ENCODE measurements at places on chromosomes 12 and 14.

DNA sequence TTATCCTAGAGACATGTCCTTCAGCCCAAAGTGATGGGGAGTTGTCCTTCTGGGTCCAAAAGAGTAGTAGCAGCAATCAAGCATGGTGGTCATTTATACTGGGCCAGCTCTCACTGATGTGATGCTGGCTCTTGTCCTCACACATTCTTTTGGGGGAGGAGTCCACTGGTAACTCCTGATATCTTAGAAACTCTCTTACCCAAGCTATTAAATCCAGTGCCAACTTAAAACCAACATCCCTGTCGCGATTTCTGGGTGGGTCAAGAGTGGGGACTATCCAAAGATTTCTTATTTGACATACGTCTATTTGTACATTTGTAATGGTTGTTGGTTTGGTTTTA is 24.6 kb downstream of the DDX47 start:
- DNase-seq = no peak

DNA sequence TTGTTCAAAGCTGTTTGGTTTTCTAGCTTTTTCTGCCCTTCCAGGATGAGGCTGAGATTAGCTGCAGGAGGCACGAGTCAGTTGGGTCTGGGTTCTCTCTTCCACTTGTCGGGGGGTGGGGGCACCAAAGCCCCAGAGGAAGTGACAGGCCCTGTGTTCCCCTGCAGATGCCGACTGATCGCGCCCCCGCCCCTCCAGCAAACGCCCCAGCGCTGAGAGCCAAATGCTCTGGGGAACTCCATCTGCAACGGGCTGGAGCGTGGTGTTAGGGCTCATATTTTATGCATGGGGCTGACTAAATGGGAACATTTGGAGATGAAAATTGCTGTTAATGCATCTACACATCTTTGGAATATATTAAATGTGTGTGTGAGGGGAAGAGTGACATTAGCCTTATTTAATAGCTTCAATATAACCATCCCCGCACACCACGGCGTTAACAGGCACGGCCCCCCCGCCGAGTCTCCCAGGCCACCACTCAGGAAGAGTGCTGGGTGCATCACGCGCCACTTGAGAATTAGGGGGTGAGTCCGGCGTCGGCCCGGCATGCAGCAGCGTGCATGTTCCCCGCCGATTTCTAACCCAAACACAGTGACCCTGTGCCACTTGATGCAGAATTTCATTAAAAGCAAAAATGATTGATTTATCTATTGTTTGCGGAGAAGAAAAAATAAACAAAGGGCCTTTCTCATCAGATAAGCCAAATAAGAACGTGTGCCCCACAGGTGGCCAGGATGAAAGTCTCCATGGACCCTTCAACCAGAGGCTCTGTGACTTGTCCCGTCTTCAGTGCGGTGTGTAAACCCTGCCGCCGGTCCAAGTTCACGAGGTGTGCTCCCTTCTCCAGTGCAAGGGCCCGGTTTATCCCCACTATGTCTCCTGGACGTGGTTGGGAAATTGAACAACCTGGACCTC is 165.0 kb upstream of the RTL1 start:
- DNase-seq = no peak

DNA sequence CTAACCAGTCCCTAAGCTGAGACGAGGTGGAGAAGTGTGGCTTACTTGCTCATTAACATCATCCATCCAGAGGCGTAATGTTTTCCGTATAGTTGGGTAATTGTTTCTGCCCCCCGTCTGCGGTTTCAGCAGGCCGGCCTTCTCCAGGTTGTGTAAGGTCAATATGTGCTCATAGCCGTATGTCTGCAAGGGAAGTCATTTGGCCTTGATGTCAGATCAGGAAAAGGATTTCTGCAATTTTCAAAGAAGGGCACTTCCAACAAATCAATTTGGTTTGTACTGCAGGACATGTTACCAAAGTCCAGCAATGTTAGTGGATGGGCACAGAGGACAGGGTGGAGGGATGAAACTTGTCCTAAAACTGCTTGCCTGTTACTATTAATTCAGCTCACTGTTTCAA is 9.9 kb upstream of the DIABLO start:
- DNase-seq = no peak

DNA sequence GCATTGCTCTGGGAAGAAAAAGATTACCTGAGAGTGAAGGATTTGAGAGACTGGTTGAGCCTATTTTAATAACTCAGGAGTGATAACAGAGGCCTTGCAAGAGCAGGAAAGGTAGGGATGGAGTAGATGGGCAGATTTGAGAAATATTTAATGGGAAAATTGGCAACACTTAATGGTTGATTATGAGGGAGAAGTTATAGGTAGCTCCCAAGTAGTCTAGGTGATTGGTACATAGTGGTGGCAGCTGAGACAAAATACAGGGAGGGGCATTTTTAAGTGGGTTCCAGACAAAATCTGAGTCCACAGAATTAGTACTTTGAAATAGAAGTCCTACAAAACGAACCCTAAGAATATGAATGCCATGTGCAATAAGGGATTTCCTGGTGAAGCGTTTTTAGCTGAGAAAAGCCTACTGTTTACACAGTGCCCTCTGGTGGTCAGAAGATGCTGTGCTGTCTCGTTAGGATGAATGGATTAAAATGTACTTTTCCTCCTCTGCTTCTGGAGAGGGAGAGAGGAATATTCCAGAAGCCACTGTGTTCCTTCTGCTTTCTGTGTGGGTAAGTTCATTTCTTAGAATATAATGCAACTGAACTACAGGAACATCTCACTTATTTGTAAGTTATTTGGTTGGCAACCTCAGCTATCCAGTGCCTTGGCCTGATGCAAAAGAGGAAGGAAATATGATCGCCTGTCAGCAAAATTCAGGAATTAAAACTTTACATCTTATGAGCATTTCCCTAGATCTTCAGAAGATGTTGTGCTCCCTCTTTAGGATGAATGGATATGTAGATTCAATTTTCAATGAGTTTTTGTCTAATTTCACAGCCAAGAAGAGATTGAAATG is 6.5 kb downstream of the ZBTB1 start:
- no peak for DNase-seq

DNA sequence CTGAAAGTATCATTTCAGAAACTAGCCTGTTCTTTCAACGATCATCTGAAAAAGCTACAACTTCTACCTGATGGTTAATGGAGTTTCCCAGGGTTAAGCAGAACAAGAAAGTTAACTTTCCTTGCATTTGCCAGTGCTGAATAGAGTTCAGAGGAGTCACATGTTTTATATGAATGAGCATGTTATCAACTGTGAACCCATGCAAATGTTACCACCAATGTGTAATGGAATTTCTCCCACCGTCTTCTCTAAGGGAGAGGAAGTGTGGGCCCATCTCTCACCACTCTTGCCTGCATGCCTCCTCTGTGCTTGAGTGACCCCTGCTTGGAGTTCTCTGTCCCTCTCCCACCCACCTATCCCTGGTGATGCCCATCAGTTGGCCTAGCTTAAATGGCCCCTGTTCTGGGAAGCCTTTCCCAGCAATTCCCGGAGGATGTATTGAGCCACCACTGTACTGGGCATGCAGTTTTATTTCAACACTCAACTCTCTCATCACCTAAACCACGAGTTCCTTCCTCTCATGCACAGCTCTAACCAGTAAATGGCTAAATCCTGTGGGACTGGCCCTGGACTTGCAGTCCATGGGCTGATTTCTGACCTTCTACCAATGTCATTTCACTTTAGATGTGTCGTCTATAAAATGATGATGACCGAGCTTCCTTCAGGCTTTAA is 159.8 kb downstream of the RPAP3 start:
- DNase-seq = no peak

GRCh38 chr14:69559581-69560011 is 15.1 kb downstream of the CCDC177 start:
- DNase-seq = peak; percentile 23

DNA sequence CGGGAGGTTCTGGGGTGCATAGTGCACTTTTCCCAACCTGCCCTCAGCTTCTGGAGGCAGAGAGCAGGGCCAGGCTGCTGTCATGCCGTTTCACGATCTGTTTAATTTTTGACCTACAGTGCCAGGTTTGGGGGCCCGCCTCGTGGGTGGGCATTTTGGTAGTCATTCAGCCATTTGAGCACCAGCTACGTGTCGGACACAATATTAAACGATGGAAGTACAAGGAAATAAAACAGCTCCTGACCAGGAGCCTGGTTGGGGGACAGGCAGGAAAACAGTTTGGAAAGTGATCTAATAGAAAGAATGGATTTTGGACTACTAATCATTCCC is 708 bp downstream of the FNTB start:
- no peak for DNase-seq

DNA sequence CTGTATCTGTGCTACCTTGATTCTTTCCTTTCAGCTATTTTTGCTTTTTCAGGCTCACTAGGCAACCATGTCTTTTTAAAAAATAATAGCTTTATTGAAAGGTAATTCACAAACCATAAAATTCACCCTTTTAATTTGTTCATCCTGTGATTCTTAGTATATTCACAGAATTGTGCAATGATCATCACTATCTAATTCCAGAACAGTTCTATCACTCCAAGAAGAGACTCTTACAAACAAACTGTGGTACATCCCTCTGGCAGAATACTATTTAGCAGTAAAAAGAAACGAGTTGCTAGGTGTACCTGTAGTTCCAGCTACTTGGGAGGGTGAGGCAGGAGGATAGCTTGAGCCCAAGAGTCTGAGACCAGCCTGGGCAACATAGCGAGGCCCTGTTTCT is 14.8 kb downstream of the CREBL2 start:
- DNase-seq = no peak

DNA sequence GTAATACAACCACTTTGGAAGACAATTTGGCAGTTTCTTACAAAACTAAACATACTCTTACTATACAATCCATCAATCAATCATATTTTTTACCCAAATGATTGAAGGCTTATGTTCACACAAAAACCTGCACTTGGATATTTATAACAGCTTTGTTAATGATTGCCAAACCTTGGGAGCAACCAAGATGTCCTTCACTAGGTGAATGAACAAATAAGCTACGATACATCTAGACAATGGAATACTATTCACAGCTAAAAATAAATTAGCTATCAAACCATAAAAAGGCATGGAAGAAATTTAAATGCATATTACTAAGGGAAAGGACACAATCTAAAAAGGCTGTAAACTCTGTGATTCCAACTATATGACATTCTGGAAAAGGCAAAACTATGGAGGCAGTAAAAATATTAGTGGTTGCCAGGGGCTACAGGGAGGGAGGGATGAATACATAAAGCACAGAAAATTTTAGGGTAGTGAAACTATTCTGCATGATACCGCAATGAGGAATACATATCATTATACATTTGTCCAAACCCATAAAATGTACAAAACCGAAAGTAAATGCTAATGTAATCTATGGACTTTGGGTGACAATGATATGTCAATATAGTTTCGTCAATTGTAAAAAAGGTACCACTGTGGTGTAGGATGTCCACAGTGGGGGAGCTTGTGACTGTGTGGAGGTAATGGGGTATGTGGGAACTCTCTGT is 70.5 kb downstream of the GPR65 start:
- no peak for DNase-seq

GRCh38 chr14:66380143-66380542 is 106.0 kb upstream of the CCDC196 start:
- DNase-seq = no peak

- no peak for DNase-seq
These were observed 41.6 kb upstream of the CAPRIN2 start for GRCh38 chr12:30796313-30796780.

- DNase-seq = no peak
These were observed 43.7 kb downstream of the GPR137C start for GRCh38 chr14:52596320-52596719.

GRCh38 chr12:101064721-101065120 is 145.3 kb downstream of the SLC5A8 start:
- no peak for DNase-seq

All from substantia nigra (tissue), 51 donors.